ENCODE measurements at places on chromosomes 3 and 15.

DNA sequence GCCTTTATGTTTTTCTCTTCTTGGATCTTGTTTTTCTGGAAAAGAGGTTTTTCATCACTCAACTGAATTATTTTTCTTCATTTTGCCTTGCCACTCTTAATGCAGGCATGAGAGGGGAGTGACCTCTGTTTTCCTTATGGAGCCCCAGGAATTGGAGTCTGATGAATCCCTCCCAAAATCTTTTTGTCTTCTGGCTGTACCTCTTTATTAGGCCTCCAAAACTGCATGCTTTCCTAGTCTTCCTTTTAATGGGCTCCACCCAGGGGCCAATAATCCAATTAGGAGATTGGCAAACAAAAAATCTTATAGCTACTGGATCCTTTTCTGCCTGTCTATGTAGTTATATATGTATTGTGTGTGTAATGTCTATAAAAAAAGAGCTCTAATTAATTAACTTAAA is 192.4 kb upstream of the PEX5L start:
- DNase-seq = no peak

GRCh38 chr3:151198849-151199248 is 4.2 kb downstream of the GPR171 start:
- no peak for DNase-seq

DNA sequence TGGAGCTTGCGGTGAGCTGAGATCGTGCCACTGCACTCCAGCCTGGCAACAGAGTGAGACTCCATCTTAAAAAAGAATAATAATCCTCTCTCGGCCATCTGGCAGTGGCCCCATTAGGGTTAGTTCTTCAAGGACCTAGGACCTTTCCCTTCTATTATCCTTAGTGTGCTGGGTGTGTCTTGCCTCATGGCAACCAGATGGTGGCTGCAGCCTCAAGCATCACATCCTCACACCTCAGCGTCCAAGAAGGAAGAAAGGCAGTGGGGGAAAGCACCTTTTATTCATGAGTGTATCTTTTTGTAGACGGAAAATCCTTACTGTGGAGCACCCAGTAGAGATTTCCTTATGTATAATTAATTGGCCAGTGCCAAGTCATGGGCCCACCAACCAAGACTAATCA is 42.7 kb upstream of the TFRC start:
- DNase-seq = no peak

DNA sequence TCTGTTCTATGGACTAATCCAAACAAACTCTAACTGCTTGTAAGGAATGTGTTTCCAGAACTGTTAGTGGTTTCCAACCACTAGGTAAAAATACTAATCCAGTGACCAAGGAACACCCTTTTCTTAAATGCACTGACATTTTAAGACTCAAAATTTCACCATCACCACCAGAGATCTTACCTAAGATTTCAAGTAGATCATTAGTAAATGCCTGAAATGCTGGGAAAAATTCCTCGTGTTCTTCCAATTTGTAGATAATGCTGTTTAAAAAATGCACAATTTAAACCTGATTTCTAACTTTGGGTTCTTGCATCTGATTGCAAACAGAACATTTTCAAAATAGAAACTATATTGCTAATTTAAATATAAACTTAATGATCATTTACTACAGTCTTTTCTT is 63.4 kb downstream of the ESYT3 start:
- DNase-seq = no peak

- no peak for DNase-seq
Measured at GRCh38 chr3:171944118-171945016, 95.0 kb upstream of the FNDC3B start.

- no peak for DNase-seq
Measured at GRCh38 chr15:100328796-100329195, 13.0 kb downstream of the ADAMTS17 start.

GRCh38 chr3:78873641-78874040 is 894.2 kb downstream of the ROBO1 start:
- DNase-seq = no peak

- DNase-seq = no peak
Measured at GRCh38 chr3:18372786-18373405, 52.2 kb downstream of the SATB1 start.

DNA sequence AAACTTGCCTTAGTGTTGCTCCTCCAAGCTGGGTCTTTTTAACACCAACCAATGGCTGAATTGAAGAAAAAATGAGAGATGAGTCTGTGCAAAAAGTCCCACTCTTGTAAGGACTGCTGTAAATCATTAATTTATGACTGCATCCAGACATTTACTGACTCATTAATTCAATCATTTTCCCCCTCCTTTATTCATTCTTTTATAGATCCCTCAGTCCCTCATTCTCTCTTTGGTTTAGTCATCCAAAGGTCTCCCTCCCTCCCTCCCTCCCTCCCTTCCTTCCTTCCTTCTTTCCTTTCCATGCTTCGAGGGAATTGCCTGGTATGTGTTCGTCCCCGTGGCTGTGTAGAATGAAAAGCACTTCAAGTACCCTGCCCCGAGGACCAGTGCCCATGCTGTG is 35.3 kb upstream of the MRPS22 start:
- no peak for DNase-seq

DNA sequence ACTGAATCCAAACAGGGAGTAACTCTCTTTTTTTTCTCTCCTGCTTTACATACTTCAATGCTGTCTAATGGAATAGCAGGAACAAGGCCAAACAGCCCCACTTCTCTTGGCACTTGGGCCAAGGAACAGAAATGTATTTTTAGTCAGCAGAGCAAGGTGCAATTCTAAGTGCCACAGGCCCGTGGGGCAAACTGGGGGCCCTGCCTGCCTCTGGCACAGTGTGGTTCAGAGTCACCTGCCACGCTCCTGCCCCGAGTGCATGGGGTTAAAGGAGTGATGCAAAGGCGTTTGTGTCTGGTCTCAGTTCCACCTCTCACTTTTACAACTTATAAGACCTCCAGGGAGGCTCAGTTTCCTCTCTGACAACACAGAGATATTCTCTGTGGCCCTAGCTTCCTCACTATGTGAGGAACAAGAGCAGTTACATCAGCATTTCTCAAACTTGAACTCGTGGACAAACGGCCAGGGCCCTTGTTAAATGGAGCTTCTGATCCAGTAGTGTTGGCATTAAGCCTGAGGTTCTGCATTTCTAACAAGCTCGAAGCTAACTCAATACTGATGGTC is 51.3 kb downstream of the LRIG1 start:
- DNase-seq = no peak

DNA sequence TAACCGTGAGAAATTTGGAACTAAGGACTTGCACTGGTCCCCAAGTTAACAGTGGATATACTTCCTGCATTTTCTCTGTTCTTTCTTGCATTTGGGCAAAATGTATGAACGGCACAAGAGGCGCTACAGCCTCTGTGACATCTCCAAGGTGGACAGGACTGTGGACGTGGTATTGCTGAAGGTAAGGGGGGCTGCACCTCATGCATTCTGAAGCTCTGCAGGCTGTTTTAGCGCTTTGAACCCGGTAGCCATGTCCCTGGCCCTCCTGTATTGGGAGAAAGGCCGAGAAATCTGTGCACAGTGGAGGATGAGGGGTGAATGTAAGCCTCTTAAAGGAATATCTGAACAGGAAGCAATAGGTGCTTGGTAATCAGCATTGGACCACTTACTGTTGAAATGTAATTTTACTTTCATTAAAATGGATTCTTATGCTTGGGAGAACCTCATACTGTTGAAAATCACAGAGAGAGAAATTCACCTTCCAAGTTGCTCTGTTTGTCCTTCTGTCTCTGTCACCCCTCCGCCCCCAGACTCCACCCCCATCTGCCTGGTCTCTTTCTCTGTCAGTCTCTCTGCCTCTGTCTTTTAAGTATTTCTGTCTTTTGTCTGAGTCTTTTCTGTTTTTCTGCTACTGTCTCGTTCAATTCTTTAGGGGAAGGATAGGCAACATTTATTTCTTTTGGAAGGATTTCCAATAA is 174.6 kb downstream of the KLHL25 start:
- no peak for DNase-seq

All from activated CD4-positive, CD25-positive, alpha-beta regulatory T cell treated with anti-CD3 and anti-CD28 coated beads, Interleukin-2, amount 50 U/mL, for 72 hours (primary cell).